Osteocyte (in vitro differentiated cells): ENCODE measurements at places on chromosomes 6 and 20.

- no peaks in the 10 kb centered on the region for H3K4me1 ChIP-seq
- no peak for DNase-seq
- no peak overlapping the region for H3K27ac ChIP-seq
- no peak overlapping the region for H3K4me3 ChIP-seq
- no peaks in the 10 kb centered on the region for H3K36me3 ChIP-seq
Measured at GRCh38 chr20:2631228-2631627, 21.2 kb upstream of the NOP56 start.

- H3K27me3 ChIP-seq: no peaks in the 10 kb centered on the region
- H3K36me3 ChIP-seq: no peaks in the 10 kb centered on the region
- DNase-seq: no peak
- H3K4me1 ChIP-seq: peaks cover 17% of the 10 kb centered on the region
- peak overlapping the region; percentile 95 for H3K4me3 ChIP-seq
Measured at GRCh38 chr20:34675993-34676641, 775 bp downstream of the PIGU start.

DNA sequence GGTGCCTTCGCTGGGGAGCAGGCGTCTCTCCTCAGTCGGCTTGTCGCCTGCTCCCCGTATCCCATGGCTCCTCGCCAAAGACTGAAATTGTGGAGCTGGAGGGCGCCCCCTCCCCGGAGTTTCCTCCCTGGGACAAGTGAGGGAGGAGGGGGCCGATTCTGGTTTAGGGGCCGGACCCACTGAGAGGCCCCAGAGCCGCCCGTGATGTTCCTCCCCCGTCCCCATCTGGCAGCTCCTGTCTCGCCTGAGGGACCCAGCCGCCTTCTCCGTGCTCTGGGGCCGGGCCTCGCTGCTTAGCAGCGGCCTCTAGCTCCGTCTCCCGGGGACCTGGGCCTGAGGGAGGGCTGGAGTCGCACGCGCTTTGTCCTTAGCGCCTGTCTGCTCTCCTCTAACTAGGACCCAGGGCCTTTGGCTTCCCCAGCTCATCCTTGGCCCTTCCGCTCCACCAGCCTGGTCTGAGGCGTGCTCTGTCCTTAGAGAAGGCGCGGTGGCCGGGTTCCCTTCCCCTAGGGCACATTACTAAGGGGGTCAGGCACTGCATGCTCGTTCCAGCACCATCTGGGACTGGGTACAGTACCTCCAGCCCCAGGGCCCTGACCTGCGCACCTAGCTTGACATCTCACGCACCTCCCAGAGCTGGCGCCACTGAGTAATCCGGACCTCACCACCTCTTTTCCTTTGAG, 29.7 kb downstream of the SLC12A5 start:
- peak overlapping the region; percentile 33 for H3K4me3 ChIP-seq
- H3K27me3 ChIP-seq: peaks cover 28% of the 10 kb centered on the region
- H3K27ac ChIP-seq: no peak overlapping the region
- H3K36me3 ChIP-seq: peaks cover 34% of the 10 kb centered on the region
- peaks cover 8% of the 10 kb centered on the region for H3K4me1 ChIP-seq
- peak; percentile 83 for DNase-seq

GRCh38 chr6:89361171-89361570, 8.6 kb upstream of the UBE2J1 start:
- peaks cover 4% of the 10 kb centered on the region for H3K4me1 ChIP-seq
- no peaks in the 10 kb centered on the region for H3K36me3 ChIP-seq
- H3K27me3 ChIP-seq: peaks cover 6% of the 10 kb centered on the region

DNA sequence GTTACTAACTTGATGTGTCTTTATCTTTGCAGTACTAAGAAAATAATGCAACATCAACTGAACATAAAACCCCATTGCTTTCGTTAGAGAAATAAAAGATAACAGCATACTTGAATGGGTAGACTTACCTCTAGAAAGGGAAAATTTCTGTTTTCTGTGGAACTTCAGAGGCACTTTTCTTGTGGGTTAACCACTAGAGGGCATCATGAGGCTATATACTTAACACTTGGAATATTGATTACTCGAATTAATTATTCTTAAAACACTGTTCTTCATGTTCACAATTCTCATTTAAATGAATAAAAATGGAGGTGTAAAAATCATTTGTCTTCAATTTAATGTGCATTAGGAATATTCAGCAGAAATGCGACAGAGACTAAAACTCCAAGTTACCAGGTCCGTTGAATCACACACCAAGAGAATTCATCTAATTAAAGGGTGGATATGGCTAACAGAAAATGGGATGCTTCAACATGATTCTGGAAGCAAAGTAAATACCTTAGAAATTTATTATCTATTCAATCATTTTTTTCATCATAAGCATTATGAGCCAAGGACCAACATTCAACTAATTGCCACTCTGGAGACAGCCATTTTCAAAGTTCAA, 330.8 kb upstream of the PREP start:
- H3K36me3 ChIP-seq: no peaks in the 10 kb centered on the region
- no peak overlapping the region for H3K4me3 ChIP-seq
- H3K4me1 ChIP-seq: peaks cover 8% of the 10 kb centered on the region
- no peak for DNase-seq
- peaks cover 2% of the 10 kb centered on the region for H3K27me3 ChIP-seq

GRCh38 chr20:6045566-6045965, 8.3 kb downstream of the LRRN4 start:
- peaks cover 5% of the 10 kb centered on the region for H3K27me3 ChIP-seq
- H3K4me1 ChIP-seq: no peaks in the 10 kb centered on the region
- H3K4me3 ChIP-seq: no peak overlapping the region
- H3K27ac ChIP-seq: no peak overlapping the region
- no peak for DNase-seq

GRCh38 chr6:52505726-52506409, 71.0 kb downstream of the TRAM2 start:
- peaks cover 73% of the 10 kb centered on the region for H3K36me3 ChIP-seq
- H3K27me3 ChIP-seq: no peaks in the 10 kb centered on the region
- no peak for DNase-seq
- peak overlapping the region; percentile 26 for H3K4me3 ChIP-seq
- H3K4me1 ChIP-seq: peaks cover 75% of the 10 kb centered on the region

DNA sequence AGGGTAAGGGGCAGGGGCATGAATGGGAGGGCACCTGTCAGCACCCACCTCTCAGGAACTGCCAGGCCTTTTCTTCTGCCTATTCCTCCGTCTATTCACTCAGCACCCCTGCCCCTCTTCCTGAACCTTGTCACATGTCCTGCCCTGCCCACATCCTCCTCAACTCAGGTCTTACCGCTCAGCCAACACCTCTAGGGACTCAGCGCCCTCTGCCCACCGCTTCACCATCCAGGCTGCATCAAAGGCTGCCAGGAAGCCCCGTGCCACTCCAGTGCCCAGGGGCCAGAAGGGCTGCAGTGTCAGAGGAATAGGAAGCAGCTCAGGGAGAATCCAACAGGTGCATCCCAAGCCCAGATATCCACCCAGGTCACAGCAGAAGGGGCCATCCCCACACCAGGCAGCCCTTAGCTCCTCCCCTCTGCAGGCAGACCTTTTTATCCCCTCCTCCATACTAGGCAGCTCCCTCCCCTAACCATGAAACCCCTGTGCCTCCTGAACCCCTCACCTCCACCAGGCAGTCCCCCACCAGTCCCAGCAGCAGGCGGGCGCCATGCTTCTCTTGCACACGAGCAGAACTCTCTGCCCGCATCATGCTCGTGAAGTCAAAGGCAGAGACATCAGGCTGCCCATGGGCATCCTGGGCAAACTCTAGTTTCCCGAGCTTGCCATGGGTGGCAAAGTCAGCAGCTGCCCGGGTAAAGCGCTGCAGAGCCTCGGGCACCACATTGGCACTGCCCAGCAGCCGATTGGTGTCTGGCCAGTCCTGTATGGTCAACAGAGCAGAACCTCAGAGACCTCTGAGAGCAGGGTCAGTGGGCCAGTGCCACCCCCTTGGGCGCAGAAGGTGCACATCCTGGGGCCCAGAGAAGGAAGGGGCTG, 5.5 kb downstream of the MICAL1 start:
- peaks cover 13% of the 10 kb centered on the region for H3K36me3 ChIP-seq
- DNase-seq: no peak
- H3K27me3 ChIP-seq: no peaks in the 10 kb centered on the region

- peaks cover 34% of the 10 kb centered on the region for H3K4me1 ChIP-seq
- peak overlapping the region; percentile 12 for H3K27ac ChIP-seq
- H3K27me3 ChIP-seq: no peaks in the 10 kb centered on the region
- no peaks in the 10 kb centered on the region for H3K36me3 ChIP-seq
- no peak overlapping the region for H3K4me3 ChIP-seq
Measured at GRCh38 chr20:15673206-15673605, 900.0 kb downstream of the KIF16B start.

DNA sequence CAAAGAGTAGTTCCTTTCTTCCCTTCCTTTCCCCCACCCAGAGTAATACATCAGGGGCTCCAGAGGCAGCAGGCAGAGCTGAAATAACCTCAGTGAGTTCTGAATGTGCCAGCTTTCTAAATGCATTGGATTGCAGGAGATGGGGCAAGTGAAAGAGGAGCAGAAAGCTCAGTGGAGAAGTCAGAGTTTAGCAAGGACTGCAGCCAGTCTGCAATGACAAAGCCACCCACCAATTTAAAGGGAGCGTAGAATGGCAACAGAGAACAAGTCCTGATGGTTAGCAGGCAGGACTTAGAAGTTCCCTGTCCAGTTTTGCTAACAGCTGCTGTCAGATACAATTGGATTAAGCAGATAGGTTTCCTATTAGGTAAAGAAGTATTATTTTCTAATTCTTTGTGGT, 203.4 kb upstream of the RIN2 start:
- DNase-seq: no peak
- no peaks in the 10 kb centered on the region for H3K36me3 ChIP-seq
- H3K27ac ChIP-seq: no peak overlapping the region

- H3K4me1 ChIP-seq: no peaks in the 10 kb centered on the region
- no peak overlapping the region for H3K4me3 ChIP-seq
- H3K27ac ChIP-seq: no peak overlapping the region
- DNase-seq: no peak
- no peaks in the 10 kb centered on the region for H3K27me3 ChIP-seq
Measured at GRCh38 chr6:39184906-39185580, 44.2 kb downstream of the KCNK5 start.

DNA sequence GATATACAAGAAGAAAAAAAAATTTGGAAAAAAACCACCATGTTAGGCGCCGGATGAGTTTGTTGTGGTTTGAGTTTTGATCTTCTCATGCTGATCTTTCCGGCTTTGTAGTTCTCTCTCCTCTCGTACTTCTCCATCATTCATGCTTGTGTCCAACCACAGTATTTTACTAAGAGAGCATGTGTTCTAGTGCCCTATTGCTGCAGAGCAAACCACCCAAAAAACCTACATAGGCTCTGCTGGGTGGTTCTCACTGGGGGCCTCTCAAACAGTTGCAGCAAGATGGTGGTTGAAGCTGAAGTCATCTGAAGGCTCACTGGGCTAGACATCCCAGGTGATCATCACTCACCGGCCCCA, 404.2 kb downstream of the PLCB1 start:
- H3K27me3 ChIP-seq: no peaks in the 10 kb centered on the region
- no peak overlapping the region for H3K27ac ChIP-seq
- H3K4me1 ChIP-seq: peaks cover 14% of the 10 kb centered on the region
- no peaks in the 10 kb centered on the region for H3K36me3 ChIP-seq

DNA sequence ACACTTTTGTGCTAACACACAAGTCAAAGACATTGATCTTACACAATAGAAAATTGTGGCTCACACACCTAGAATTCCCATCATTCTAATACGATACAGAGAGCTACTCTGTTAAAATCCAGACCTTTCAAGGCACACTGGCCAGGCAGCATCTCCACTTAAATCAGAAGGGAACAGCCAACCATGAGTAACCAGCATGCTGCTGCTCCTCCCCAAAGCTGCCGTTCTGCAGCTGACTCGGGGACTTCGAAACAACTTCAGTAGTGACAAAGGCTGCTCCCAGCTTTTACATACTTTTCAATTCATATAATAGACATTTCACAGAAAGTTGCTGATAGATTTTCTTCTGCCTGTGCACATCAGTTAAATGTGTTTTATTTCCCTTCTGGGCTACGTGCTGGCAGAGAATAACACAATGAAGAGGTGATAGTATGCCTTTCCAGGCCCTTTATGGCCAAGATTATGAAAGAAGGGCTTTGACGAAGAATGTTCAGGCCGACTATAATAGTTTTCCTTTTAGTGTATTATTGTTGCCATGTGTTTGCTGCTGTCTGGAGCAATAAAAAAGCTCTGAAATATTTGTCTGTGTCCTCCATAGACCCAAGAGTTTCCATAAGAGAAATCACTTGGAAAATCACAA, 159.0 kb downstream of the GMDS start:
- no peak overlapping the region for H3K4me3 ChIP-seq
- no peak for DNase-seq
- H3K36me3 ChIP-seq: peaks cover 8% of the 10 kb centered on the region
- H3K27ac ChIP-seq: no peak overlapping the region

- no peaks in the 10 kb centered on the region for H3K36me3 ChIP-seq
- H3K4me3 ChIP-seq: no peak overlapping the region
- peaks cover 36% of the 10 kb centered on the region for H3K27me3 ChIP-seq
- DNase-seq: no peak
- peaks cover 9% of the 10 kb centered on the region for H3K4me1 ChIP-seq
Measured at GRCh38 chr20:63478346-63479302, 6.2 kb upstream of the KCNQ2 start.

DNA sequence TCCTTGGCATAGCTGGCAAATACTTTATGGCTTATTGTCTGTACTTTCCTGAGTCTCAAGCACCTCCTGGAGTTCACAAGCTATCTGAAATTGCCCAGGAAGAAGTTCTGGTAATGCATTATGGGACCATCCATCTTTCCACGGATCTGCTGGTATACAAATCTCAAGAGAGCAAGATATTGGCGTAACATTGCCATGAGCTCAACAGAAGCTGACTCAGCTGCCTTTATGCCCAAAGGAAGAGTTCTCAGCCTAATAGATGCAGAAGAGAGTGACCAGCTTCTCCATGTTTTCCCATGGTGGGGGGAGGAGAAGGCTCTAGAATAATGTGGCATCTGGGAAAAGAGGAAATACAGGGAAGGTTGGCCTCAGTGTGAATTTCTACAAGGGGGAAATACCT, 78.7 kb downstream of the UST start:
- no peak for DNase-seq
- H3K4me1 ChIP-seq: peaks cover 8% of the 10 kb centered on the region
- H3K27ac ChIP-seq: no peak overlapping the region
- H3K36me3 ChIP-seq: peaks cover 2% of the 10 kb centered on the region
- no peaks in the 10 kb centered on the region for H3K27me3 ChIP-seq
- H3K4me3 ChIP-seq: no peak overlapping the region

- peak overlapping the region; percentile 84 for H3K4me3 ChIP-seq
- no peaks in the 10 kb centered on the region for H3K27me3 ChIP-seq
- peaks cover 51% of the 10 kb centered on the region for H3K4me1 ChIP-seq
- H3K36me3 ChIP-seq: peaks cover 7% of the 10 kb centered on the region
- DNase-seq: no peak
- H3K27ac ChIP-seq: peak overlapping the region; percentile 94
Measured at GRCh38 chr6:151389618-151390275, 1.6 kb downstream of the ZBTB2 start.

GRCh38 chr6:35751594-35751993, 14.8 kb downstream of the ARMC12 start:
- peaks cover 16% of the 10 kb centered on the region for H3K27me3 ChIP-seq
- no peak overlapping the region for H3K4me3 ChIP-seq
- no peak overlapping the region for H3K27ac ChIP-seq
- H3K36me3 ChIP-seq: no peaks in the 10 kb centered on the region
- no peak for DNase-seq
